ENCODE measurements at places on chromosomes 3 and 15.

DNA sequence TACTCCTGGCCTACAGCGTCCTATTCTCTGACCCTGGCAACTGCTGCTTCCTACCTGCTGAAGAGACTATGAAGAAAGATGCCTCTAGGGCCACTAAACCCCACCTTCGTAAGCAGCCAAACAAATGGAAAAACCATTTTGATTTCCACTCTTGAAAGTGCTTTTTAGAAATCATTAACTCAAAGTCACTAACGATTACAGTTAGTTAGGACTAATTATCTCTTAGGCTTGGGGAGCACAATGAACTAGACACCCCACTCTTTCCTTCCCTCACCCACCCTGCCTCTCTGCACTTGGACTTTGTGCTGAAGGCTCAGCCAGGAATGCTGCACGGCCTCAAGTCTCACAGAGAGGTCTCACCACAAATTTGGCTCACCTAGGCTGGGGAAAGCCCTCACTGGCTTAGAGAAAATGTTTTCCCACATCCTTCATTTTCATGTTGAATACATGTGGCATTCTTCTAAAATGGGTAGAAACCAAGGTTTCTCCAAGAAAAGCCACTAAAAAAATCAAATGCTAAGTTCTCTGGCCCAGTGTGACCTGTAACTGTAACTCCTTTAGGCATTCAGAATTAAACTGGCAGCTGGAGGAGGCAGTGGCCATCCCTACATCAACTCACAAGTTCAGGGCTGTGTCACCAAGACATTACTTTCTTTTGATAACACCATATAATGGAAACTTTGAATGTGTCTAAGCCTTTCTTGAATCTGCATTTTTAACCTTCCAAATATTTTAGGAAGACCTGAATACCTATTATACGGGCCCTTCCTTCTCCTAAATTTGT is 47.1 kb downstream of the NPTN start:
- no peak for DNase-seq

- no peak for DNase-seq
Observed at GRCh38 chr3:101279162-101279561, 41.2 kb downstream of the IMPG2 start.

- no peak for DNase-seq
Observed at GRCh38 chr3:140167600-140168281, 232.8 kb downstream of the CLSTN2 start.

GRCh38 chr3:183151821-183152351 is 10.6 kb downstream of the LAMP3 start:
- peak; percentile 71 for DNase-seq

DNA sequence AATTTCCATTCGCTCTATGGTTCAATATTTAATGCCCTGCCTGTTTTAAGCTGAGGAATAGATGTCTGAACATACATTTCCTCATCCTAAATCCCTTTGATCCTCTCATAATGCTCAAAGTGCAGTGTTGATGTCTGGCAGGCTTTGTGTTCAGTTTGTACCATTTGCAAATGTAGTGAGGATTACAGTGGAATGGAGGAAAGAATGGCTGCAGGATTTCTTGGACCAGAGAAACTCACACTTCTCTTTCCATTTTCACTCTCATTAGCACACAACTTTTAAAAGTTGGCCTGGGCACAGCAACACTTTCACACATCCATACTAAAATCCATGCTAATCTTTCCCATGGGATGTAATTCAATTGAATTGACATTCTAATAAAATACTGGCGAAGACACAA is 28.6 kb upstream of the THRB start:
- no peak for DNase-seq

- peak; percentile 6 for DNase-seq
Observed at GRCh38 chr3:25471081-25471768, 43.2 kb downstream of the RARB start.

DNA sequence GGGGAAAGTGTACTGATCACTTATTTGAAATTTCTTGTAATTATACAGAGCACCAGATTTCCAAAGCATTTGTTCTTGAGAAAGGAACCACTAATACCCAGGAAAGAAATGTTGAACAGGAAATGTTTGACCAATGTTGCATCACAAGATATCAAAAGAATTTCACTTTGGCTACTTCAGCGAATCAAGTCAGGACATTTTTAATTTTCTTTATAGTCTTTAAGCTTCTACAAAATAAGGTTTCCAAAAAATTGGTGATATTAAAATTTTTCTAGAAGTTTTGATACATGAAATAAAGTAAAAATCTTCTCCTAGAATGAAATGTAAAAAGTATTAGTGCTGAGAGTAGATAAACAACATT is 421.9 kb downstream of the MECOM start:
- no peak for DNase-seq

GRCh38 chr3:93843981-93844380 is 129.7 kb downstream of the PROS1 start:
- no peak for DNase-seq

DNA sequence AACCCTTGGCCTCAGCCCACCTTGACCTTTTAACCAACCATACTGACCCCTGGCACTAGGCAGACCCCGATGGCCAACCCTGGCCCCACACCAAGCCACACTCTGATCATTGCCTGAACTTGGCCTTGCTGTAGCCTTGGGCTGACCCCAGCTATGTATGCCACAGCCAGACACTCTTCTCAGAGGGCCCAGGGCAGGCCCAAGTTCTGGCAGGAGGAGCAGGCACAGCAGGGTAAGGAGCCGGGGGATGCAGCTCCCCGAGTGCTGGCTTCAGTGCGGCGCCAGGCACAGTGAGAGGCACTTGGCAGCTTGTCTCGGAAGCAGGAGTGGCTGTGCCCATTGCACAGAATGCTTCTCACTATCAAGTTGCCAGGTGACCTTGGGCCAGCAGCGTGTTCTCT is 22.3 kb downstream of the PRR20G start:
- DNase-seq: no peak

GRCh38 chr3:39325236-39325635 is 4.3 kb upstream of the CCR8 start:
- DNase-seq: no peak

DNA sequence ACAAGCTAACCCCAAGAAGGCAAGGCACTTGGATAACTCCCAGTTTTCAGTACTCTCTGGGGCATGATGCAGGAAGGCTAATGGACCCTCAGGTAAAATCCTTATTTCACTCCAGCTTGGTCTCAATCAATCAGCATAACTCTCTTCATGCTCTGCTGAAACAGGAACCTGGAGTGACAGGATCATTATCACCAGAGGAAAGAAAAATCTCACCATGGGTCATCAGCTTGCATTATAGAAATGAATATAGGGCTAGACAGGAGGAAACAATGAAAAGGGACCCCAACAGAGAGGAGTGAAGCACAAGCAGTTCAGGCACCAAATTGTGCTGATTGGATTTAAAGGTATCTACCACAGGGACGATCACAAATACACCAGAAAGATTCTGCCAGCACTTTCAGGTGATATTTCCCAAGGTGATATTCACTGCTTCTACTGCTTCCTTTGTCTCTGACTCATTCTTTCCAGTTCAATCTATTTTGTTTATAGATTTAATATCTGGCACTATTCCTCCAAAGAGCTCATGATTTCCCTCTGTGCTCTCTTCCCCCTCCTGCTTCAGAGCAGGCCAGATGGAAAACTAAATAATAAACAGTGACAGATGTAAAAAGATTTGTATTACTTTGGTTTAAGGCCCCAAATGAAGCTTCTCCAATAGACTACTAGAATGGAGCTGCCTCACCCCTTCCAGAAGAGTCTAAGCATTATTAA is 22.9 kb upstream of the THUMPD3 start:
- DNase-seq: no peak

DNA sequence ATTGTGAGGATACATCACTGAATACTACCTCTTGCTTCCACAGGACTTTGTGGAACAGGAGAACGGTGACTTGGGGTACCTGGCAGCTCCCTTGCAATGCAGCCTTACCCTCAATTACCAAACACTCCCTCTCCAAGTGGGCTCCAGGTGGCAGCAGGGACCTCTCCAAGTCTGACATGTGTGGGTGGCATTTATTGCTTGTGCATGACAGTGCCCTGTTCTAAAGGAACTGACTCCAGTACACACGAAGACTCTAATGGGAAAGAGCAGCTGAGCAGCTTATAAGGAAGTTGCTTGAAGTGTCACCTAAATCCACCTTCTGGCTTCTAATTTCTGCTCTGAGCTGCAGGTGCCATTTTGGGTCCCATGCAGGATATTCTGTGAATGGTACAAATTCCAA is 174.1 kb upstream of the SLCO3A1 start:
- DNase-seq: no peak

DNA sequence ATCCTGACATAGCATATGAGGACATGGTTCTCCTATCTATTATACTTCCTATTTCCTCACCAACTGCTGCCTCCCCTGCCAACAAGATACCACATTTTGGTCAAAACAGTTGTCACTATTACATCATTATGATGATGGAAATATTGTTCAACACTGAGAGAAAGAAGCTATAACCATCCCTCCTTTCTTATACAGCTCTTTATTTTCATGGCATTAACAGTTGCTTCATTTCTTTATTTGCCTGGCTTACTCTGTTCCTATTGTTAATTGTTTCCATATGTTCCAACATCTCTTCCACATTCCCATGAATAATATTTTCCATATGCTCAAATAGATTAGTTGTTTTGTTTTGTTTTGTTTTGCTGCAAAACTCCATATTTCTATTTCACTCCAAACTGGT is 40.8 kb upstream of the FILIP1L start:
- DNase-seq: peak; percentile 60

GRCh38 chr3:129736070-129736469 is 129.6 kb upstream of the PLXND1 start:
- DNase-seq: no peak

DNA sequence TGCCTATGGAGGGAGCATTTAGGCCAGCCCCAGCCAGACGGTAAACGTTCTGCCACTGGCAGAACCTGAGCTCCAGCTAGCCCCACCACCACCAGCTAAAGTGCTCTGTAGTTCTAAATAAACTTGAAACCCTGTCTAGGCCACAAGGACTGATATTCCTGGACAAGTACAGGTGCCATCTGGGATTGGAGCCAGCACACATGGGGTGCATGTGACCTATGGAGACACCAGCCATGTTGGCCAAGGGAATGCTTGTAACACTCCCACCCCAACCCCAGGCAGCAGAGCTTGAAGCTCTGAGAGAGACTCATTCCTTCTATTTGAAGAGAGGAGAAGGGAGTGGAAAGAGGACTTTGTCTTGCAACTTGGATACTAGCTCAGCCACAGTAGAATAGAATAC is 284.5 kb upstream of the DCBLD2 start:
- DNase-seq: no peak

DNA sequence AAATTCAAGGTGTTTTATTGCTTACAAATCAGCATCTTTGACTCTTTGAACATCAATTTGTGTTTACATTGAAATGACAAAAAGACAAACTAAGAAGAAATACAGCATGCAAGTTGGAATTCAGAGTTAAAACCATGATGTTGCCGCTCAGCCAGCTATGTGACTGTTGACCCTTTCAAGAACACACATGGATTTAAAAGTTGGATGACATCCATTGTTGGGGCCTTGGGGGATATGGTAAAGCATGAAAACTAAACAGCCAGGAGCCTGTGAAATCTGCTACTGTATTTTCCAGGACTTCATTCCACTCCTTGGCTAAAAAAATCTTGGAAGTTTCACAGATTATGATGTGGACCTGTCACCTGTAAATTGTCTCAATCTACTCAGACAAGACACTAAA is 4.6 kb downstream of the P2RY1 start:
- DNase-seq: no peak
